ENCODE measurements at places on chromosomes 6 and 20.

GRCh38 chr6:132887204-132887603, 72.8 kb downstream of the RPS12 start:
- no peak for DNase-seq

DNA sequence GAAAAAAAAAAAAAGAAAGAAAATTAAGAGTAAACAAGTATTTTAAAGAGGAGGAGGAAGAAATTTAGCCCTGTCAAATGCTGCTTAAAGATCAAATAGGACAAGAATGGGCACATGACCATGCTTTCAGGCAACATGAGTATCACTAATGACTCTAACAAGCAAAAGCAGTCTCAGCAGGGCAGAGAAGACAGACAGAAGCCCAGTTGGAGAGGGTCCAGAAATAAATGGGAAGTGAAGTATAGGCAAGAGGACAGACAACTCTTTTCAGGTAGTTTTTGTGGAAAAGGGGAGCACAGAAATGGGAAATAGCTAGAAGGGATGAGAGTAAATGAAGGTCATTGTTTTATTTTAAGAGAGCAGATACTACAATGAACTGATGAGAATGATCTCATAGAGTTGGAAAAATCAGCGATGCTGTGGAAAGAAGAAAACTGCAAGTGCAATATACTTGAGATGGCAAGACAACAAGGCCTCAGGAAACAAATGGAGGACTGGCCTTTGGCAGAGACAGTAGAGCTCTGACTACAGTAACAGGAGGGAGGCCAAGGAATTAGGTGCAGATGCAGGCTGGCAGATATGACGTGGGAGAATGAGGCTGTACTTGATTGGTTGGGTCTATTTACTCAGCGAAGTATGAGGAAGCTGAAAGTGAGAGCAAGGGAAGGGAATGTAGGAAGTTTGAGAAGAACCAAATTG, 40.3 kb downstream of the KIF6 start:
- DNase-seq = no peak

DNA sequence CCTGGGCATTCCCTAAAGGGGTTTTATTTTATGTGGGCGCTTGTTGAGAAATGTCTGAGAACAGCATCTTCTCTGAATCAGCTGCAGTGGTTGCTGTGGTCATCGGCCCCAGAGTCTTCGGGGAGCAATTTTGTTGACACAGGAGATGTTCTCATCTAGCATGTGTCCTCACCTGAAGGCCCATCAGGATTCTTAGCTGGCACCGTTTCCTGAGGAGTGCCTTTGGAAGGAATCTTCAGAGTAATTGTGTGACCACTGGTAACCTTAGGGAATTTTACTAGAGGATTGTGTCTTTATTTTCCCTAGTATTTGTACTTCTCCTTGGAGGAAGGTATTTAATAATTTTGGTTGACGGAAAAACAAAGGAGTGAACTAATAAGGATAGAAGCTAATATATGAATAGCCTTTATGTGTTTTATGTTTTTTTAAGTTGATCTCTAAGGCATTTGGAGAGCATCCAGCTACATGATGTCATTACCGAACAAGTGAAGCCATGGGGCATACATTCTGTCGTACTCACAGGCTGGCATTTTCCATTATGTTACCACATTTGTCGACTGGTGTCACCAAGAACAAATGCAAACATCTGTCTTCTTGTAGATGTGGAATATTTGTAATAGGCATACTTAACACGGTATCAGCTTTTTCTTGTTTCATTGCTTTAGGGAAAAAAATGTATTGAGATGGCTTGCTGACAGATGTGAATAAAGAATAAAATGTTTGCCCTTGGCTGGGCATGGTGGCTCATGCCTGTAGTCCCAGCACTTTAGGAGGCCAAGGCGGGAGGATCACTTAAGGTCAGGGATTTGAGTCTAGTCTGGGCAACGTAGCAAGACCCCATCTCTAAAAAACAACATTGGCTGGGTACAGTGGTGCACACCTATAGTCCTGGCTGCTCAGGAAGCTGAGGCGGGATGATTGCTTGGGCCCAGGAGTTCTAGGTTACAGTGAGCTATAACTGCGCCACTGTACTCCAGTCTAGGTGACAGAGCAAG, 41.9 kb downstream of the TULP4 start:
- no peak for DNase-seq

DNA sequence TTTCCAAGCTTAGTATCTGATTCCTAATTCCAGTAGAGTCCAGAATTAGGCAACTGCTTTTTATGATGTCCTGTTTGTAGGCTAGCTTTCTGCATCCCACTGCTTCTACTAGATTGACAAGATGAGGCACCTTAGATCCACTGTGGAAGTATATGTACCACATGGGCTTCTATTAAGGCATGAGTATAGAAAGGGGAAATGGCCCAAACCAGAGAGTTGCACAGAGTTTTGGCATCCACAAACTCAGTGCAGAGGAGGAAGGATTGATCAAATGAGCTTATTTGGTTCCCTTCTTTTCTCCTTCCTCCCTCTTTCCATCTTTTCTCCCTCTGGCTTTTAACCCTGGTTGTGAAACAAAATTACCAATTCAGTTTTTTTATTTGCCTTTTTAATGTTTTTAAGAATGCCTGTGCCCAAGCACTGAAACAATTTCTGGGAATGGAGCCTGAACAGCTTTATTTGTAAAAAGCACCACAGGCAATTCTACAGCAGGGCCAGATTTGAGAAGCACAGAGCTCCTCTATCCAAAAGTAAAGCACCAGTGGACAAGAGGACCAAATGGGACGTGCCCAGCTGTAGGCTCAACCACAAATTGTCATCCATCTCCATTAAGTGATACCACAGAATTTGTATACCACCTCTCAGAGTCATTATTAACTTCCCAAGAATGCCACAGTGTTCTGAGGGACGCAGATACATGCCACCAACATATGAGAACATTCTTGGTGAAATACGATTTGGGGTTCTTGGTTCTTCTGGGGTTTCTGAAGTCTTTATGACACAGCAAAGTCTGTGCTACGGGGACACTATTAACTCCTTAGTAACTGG, 969.1 kb downstream of the KIF16B start:
- DNase-seq = no peak

GRCh38 chr6:136773473-136773796, 18.8 kb downstream of the MAP3K5 start:
- no peak for DNase-seq

GRCh38 chr6:133225560-133225959, 15.6 kb upstream of the EYA4 start:
- no peak for DNase-seq
